ENCODE measurements at places on chromosomes 4 and X. TPM values are rescaled to one million over a fixed set of nuclear protein-coding genes. Genes with fewer than 3 reads are reported as not detected.

ZCCHC12 gene
- 2.1 TPM for total RNA-seq

DNA sequence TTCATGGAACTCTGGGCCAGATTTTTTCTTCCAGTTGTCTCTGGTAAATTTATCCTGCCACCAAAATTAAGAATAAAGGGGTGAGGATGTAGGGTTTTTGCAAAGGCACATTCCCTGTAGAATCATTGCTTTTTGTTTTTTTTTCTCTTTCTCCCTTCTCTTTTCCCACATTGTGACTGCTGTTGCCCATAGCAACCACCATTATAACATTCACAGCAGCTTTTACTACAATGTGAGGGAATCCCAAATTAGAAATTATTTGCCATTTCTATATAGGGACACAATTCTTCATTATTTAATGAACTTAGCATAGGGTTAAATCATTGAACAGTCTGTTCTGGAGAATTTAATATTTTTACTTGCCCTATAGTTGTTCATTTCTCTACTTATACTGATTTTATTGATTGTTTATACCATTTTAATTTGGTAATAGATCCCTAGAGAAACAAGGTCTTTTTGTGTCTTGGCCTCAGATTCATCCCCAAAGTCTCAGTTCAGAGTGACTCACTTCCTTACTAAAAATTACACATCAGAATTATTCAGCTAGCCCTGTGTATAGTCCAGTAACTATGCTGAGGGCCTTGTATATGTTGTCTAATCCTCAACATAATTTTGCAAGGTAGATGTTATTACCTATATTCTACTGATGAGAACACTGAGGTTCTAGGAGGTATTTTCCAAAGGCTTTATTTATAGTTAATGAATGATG lies 80.8 kb upstream of the ANK2 start:
- DNase-seq, result no peak

DNA sequence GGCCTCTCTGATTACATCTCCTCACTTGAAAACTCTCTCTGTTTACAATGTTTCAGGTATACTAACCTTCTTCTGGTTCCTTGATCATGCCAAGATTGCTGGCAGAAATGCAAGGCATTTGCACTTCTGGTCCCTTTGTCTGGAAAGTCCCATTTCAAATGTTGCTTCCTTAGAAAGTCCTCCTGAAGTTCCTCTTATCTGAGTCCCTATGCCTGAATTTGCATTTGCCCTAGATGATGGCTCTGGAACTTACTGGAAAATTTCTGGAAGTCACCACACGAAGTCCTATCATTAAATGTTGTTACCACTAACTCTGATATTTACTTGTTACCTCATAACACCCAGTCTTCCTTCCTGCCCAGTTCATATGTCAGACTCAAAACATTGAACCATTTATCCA lies 176.4 kb downstream of the EFHC2 start:
- no peak for DNase-seq

DNA sequence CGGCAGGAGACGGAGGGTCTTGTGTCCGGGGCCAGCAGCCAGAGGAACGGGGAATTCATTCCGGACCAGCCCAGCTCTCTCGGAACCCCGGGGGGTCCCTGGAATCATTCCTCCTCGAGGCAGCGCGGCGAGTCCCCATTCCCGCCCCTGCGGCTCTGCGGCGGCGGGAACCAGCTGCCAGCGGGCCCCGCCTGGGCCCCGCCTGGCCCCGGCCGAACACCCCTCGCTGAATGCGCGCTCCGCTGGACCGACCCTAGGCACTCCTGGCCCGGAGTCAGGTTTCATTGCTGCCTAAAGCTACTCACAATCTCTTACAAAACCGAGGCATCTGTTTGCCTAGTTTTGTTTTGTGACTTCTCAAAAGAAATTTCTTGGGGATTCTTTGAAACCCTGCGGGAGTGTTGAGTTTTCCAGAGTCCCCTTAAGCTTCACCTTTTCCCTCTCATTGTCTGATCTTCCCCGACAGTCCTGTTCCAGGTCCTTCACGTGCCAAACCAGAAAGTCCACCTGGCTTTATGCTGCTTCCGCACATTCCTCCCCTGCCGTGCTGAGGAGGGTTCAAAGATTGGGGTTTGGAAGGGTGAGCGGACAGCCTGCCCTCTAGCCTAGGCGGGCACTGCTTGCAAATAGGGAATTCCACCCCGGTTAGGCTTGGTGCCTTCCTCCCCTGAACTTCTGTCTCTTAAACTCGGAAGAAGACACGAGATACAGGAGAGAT lies 789 bp downstream of the ARHGAP10 start:
- DNase-seq, result peak; percentile 58

- DNase-seq, result no peak
These were observed 43.8 kb downstream of the GLRA2 start for GRCh38 chrX:14573161-14573560.

DNA sequence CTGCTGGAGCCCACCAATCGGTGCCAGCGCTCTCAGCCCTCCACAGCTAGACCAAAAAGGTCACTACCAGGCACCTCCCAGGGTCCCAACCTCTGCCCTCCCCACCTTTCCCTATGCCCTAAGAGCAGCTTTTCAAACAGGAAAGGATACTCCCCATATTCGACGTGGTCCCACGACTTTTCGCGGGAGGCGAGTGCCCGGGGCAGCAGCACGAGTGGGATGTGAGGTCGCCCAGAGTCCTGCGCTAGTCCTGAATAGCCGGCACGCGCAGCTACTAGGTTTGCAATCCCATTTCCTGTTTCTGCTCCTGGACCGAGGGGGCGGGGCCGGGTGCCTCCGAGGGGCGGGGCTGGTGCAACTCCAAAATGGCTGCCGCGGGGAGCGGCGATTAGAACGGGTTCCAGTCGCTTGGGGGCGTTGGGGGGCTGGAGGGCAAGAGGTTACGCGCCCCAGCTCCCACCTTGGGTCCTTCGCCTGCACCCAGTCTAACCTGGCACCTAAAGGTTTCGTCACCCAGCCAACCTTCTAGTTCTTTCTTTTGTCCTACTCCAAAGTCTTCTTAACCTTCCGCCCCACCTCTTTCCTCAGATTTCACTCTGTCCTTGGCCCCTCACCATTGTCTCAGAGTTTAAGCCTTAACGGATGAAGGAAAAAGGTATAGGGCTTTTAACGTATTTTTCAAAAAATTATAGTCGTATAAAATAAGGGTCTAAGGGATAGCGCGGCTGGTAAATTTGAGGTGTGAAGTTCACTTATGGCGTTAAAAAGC lies 85.0 kb upstream of the TENT5D start:
- peak; percentile 81 for DNase-seq

- peak; percentile 88 for DNase-seq
These were observed at the start of gene GALNT7 for GRCh38 chr4:173168396-173169177. Gene GALNT7, plus strand, starts transcription at chr4:173168811. Its CDS starts 25 bp downstream, at chr4:173168836.

SPATA4 gene
- not detected for total RNA-seq

INPP4B gene
- total RNA-seq, result 0.07 TPM

- DNase-seq, result no peak
These were observed 34.0 kb upstream of the AMOT start for GRCh38 chrX:112874614-112875013.

DNA sequence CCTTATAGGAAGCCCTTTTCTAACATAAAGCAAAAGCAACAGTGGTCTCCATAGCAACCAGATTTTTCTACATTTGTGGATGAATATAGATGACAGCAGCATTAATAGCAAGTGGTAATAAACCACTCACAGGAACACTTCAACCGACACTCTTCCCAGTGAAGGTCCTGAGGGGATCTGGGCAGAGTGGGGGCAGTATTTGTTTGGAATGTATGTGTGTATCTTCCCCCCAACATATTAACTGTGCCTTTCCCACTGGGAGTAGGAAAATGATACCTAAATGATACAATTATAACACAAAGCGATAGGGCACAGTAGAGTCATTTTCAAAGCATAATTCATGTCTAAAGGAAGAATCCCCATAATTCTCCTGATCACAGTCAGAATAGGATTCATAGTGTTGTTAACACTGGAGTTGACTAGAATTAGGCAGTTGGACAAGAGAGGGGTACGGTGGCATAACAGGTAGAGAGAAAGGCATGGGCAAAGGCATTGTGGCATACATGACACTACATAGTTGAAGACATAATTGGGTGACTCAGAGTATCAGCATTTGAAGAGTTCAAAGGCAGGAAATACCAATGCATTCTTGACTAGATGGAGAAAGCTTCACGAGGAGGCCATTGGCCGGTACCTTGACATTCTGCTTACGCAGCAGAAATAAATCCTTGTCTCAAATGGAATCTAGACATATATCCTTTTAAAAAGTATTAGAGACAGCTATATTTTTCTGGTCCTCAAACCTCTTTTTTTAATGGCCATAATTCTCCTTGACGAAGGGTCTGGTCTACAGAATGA lies 15.2 kb downstream of the CAPN6 start:
- no peak for DNase-seq

DNA sequence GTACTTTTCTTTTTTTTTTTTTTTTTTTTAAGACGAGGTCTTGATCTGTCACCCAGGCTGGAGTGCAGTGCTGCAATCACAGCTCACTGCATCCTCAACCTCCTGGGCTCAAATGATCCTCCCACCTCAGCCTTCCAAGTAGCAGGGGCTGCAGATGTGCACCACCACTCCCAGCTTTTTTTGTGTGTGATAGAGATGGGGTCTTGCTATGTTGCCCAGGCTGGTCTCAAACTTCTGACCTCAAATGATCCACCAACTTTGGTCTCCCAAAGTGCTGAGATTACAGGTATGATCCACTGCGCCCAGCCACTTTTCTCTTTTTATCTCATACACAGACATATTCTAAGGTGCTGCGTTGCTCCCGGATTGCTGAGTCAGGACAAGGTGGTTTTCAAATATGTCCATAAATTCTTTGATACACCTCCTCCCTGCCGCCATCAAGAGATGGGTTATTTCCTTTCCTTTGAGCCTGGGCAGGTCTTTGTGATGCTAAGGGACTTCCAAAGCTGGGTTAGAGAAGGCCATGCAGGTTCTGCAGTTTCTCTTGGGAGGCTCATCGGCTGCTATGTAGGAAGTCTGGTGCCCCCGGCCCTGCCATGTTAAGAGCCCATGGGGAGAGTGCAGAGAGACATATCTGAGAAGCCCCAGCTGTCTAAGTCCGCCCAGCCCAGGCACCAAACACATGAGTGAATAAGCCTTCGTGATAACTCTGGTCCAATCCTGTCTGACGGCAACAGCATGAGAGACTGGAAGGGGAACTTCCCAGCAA lies 8.4 kb upstream of the PLA2G12A start:
- DNase-seq, result peak; percentile 33
